NCI-H187 (cell line): ENCODE measurements at places on chromosomes 2 and 18.

- no peak for DNase-seq
Measured at GRCh38 chr18:35617865-35618264, 36.3 kb downstream of the GALNT1 start.

- DNase-seq, result no peak
Measured at GRCh38 chr18:44654573-44654972, 26.1 kb upstream of the SETBP1 start.

DNA sequence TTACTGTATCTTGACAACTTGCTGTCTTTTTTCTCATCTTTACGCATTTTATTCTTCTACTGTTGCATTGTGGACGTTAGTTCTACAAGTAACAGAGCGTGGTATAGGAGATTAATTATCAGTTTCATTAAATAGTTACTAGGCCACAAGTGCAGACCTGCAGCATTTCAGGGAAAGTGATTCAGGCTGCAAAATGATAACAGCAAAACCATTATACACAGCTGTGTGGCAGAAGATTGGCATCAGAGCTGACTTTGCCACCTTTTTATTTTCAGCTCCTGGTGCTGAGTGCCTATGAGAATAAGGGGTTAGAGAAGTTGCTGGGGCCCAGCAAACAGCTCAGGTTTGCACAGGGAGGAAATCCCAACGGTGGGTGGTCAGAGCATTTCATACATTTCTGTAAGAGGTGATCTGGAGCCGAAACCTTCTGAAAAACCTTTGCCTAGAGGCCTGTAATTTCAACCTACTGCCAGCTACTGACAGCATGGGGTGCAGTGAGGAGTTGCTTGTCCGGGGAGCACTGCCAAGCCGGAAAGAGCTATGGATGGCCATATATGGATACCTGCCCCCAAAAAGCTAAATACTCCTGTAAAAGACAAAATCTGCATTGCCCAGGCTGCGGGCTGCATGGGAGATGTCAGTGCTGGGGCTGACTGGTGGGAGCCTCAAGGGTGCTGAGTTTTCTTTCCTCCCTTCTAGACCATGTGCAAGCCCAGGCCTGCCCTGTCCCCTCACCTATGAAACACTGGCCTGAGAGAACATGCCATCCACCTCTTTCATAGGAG lies 2.7 kb upstream of the CCBE1 start:
- no peak for DNase-seq

- no peak for DNase-seq
Measured at GRCh38 chr2:62526531-62527381, 20.8 kb upstream of the TMEM17 start.

DNA sequence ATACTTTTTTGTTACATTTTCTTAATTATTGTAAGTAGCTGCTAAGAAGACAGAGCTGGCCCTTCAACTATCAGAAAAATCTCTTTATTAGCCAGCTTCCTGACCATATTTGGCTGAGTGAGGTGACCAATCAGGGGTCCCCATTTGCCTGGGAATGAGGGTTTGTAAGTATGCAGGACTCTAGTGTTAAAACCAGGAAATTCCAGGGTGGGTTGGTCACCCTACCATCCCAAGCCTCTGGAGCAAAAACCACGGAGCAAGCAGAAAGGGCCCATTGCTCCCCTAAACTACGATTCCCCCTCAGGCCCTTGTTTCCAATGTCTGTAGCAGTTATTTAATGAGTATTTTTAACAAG lies 165.6 kb upstream of the NCKAP5 start:
- DNase-seq, result no peak

DNA sequence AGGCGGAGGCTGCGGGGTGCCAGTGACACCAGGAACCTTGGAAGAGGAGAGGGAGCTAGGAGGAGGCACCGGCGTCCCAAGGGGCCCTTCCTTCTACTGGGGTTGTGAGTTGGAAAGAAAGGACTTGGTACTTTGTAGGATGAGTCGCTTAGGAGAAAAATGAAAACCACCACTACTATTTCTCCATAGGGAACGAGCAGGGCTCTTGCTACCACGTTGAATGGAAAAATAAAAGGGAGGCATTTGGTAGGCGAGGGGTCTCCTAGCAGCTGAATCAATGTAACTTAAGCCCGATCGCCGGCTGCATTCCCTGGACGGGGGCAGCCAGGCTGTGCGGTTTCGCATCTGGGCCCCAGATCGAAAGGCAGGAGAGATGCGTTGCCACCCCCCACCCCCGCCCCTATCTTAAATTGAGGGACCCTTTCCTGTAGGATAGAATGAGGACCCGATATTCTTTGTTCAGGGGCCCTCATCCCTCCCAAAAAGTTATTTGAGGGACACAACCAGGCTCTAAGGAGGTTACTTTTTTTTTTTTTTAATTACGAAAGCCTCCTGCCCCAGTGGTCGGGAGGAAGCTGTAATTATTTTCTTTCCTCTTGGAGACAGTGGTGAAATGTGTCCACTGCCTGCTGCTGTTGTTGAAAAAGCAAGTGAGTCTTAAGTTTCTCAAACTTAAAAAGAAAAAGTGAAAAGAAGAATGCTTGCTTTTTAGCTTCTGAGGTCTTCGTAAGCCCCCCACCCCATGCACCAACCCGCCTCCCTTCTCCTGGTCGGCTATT lies 1.3 kb downstream of the IGFBP2 start:
- no peak for DNase-seq

GRCh38 chr18:69978732-69979715 lies 31.4 kb upstream of the CD226 start:
- no peak for DNase-seq

- no peak for DNase-seq
Measured at GRCh38 chr18:26657631-26658581, 109.6 kb upstream of the KCTD1 start.

GRCh38 chr2:218223046-218223445 lies 6.1 kb downstream of the ARPC2 start:
- no peak for DNase-seq

GRCh38 chr2:152344579-152345195 lies 9.7 kb downstream of the FMNL2 start:
- DNase-seq, result no peak

DNA sequence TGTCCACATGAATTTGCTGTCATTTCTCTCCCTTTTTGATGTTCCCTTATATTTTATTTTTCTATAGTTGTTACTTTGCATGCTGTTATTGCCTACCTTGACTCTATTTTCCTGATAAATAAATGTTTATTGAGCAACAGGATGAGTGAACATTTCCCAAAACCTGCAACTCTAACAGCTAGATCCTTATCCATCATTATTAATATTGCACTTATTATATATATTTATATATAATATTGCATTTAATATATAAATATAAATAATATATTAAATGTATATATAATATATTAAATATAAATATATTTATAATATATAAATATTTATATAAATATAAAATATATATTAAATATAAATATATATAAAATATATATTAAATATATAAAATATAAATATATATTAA lies 436.1 kb upstream of the MMADHC start:
- no peak for DNase-seq

DNA sequence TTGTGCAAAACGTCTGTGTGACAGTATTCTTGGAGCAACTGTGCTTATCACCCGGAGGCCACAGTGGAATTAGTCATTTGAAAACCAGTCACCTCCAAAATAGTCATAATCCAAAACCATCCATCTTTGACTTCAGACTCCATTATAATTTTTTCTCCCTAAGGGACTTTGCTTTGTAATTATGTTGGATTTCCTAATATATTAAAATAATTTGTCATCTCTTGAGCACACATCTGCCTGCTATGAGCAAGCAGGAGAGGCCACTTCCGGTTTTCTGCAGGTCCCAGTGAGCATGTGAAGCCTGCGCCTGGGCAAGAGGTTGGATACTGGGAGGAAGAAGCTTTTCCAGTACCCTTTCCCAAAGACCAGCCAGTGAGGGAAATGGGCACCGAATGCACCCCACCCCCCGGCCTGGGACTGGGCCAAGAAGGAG lies 57.7 kb downstream of the ODC1 start:
- DNase-seq, result no peak

- no peak for DNase-seq
Measured at GRCh38 chr2:217903859-217904613, 98.8 kb downstream of the TNS1 start.

DNA sequence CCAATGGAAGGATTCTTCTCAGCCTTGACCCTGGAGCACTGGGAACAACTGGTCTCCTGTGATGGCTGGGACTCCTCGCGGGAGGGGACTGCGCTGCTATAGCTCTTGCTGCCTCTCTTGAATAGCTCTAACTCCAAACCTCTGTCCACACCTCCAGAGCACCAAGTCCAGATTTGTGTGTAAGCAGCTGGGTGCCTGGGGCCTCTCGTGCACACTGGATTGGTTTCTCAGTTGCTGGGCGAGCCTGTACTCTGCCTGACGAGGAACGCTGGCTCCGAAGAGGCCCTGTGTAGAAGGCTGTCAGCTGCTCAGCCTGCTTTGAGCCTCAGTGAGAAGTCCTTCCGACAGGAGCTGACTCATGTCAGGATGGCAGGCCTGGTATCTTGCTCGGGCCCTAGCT lies 28.8 kb downstream of the LIPG start:
- no peak for DNase-seq

GRCh38 chr18:25457601-25458000 lies 105.6 kb upstream of the ZNF521 start:
- DNase-seq, result no peak

GRCh38 chr2:49318531-49318930 lies 164.2 kb upstream of the FSHR start:
- DNase-seq, result no peak

DNA sequence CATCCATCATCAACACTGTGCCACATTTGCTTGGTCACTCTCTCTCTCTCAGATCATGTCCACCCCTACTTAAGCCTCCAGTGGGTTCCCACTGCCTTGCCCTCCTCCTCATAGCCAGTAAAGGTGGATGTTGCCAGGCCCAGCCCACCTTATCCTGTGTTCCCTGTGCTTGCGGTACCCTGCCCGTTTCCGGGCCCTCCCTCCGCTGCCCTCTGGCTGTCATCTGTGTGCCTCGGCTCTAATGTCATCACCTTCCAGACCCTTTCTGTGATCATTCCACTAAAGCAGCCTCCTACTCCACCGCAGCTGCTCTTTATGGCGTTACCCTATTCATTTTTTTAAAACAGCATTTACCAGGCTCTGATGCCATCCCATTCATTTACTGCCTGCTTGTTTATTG lies 305.7 kb upstream of the SKOR2 start:
- DNase-seq, result no peak

DNA sequence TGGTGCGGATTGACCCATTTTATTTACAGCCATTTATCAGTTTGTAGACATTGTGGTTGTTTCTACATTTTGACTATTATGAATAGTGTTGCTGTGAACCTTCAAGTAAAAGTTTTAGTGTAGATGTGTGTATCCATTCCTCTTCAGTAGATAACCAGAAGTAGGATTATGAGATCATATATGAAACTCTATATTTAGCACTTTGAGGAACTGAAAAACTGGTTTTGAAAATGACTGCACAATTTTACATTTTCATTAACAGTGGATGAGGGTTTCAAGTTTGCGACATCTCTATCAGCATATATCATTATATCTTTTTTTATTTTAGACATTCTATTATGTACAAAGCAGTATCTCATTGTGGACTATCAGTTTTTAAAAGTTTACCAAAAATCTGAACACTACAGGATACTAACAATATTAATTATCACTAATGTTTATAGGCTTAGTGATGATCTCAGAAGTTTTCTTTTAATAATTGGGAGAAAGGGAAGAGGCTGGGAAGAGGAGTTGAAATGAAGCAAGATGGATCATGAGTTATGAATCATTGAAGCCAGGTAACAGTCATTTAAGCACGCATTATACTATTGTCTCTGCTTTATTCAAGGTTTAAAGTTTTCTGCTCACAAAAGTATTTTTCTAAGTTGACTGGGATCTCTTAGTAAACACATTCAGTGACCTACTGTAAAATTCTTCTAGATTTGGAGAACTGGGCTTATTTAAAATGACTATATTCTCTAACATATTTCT lies 329.0 kb upstream of the LRATD1 start:
- DNase-seq, result no peak

GRCh38 chr2:12948231-12948960 lies 231.7 kb downstream of the TRIB2 start:
- DNase-seq, result no peak

GRCh38 chr2:195810340-195811098 lies 153.5 kb downstream of the SLC39A10 start:
- no peak for DNase-seq

GRCh38 chr2:209868271-209868994 lies 96.8 kb downstream of the UNC80 start:
- DNase-seq, result no peak

DNA sequence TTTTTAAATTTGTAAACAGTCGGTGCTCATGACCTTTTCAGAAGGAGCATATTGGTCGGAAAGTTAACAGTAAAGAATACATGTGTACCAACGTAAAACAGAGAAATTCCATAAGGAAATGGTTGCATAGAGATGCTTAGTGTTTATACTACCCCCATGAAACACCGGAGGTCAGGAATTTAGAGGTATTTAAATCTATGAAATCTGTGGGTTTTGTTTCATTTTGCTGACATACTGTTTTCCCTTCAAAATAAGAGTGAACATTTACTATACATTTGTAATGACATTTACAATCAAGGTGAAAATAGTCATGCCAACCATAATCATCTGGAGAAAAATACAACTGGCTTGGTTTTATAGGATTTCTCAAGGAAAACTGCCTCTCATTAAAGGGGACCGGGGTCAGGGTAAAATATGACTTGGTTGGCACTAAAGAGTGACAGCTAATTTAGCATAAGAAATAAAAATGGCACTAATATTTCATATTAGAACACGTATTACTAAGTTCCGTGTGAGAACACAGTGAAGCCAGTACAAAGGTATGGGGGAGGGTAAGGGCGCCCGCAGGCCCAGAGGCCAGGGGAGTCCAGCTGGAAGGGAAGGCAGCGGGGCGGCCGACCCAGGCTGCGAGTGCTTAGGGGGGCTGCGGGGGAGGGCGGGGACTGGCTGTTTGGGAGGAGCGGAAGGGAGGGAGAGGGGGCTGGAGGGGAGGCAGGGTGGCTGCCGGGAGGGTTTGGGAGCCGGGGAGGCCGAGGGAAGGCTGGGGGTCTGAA lies 1.1 kb upstream of the RNU4ATAC start:
- no peak for DNase-seq

GRCh38 chr2:15385184-15385583 lies 175.9 kb downstream of the NBAS start:
- DNase-seq, result no peak

DNA sequence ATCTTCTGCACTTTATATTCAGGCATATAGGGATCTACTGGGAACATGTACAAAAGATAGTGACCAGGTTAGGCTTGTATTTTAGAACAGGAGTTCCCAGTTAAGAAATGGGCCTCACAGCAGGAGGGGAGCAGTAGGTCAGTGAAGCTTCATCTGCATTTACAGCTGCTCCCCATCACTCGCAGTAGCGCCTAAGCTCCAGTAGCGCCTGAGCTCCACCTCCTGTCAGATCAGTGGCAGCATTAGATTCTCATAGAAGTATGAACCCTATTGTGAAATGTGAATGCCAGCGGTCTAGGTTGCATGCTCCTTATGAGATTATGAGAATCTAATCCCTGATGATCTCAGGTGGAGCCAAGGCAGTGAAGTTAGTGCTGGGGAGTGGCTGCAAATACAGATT lies 224.4 kb upstream of the CYRIA start:
- DNase-seq, result no peak

GRCh38 chr2:195612611-195613495 lies 44.2 kb upstream of the SLC39A10 start:
- no peak for DNase-seq

- DNase-seq, result no peak
Measured at GRCh38 chr2:8518979-8519668, 162.7 kb upstream of the ID2 start.
